Foreskin keratinocyte (primary cell): ENCODE measurements at places on chromosomes 16 and 17. TPM values are rescaled to one million over a fixed set of nuclear protein-coding genes. Genes with fewer than 3 reads are reported as not detected.

DNA sequence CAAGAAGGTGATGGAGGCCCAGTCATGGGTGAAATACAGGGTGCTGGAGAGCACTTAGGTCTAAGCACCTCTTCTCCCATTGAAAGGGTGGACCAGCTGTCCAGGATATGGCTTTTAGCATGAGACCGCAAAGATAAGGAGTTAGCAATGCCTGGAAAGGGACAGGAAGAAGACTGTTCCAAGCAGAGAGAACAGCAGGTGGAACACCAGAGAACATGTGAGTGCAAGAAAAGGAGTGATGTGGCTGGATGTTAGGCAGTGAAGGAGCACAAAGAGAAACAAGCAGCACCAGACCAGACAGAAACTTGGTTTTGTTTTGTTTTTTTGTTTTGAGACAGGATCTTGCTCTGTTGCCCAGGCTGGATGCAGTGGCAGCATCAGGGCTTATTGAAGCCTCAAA lies 45.4 kb upstream of the CCL1 start:
- no peak for DNase-seq

- no peak for DNase-seq
Measured at GRCh38 chr16:71568551-71568950, 8.3 kb downstream of the TAT start.

- DNase-seq, result no peak
Measured at GRCh38 chr16:66121466-66121865, 245.0 kb upstream of the CDH5 start.

DNA sequence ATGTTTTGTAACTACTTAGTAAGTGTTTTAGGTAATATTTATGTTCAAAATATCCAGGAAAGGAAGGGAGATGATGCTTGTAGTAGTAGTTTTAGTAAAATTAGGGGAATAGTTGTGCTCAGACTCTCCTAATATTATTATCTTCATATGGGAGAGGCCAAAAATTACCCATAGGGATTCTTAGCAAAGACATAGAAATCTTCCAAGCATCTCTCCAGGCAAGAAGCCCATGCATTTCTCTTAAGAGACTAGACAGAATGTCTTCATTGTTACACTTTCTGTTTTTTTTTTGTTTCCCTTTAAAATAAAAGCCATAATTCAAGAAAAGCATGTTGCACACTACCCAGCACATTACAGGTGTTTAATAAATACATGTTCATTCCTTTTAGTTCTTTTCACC lies 180.6 kb downstream of the CYB561 start:
- DNase-seq, result no peak

GRCh38 chr17:82052638-82053059 lies 951 bp downstream of the GPS1 start:
- DNase-seq, result no peak

Gene UTS2R
- not detected in 2 replicates for total RNA-seq
